ENCODE measurements at places on chromosomes 13 and 19.
A peak's percentile ranks its signal among the peaks of the same experiment; 100 is the strongest.

- DNase-seq, result no peak
These were observed 9.0 kb downstream of the GCDH start for GRCh38 chr19:12899891-12900518.

DNA sequence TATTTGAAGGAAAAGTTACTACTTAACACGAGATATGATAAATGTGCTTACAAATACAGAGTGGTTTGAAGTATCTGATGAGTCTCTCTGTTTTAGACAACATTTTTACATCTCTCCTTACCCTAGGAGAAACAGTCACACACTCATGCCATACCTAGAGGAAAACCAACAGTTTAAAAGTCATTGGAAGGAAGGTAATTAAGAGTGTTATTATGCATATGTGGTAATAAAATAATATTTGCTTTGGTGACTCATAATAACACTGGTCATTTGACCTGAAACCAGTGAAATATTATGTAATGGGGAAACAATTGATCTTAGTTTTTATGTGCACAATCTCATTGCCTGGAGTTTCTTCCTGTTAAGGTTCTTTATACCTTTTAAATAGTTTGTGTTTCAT lies 136.9 kb upstream of the SOX21 start:
- DNase-seq, result no peak

- no peak for DNase-seq
These were observed 2.4 kb downstream of the LENG9 start for GRCh38 chr19:54461210-54461609.

- DNase-seq, result peak; percentile 29
These were observed 114.8 kb downstream of the COL4A2 start for GRCh38 chr13:110421696-110422385.

DNA sequence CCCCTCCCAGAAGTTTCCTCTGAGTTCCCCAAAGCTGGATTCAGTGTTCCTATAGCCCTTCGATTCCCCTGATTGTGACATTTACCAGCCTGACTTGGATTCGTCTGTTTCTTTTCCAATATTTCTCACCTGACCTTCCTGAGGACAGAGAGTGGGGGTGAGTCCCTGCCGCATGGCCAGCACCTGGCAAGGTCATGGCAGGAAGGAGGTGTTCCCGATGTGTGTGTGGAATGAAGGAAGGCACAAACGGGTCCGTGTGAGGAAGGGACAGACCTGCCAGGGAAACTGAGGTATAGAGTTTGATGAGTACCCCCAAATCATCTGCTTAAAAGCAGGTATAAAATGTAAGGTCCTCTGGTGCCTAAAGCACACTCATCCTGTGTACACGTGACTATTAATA lies 3.3 kb downstream of the COL4A1 start:
- DNase-seq, result no peak

- DNase-seq, result no peak
These were observed at the start of gene B3GNT8 for GRCh38 chr19:41426952-41427646. TSS of gene B3GNT8 (minus strand) at chr19:41427374. CDS start at chr19:41426778, 596 bp downstream.

DNA sequence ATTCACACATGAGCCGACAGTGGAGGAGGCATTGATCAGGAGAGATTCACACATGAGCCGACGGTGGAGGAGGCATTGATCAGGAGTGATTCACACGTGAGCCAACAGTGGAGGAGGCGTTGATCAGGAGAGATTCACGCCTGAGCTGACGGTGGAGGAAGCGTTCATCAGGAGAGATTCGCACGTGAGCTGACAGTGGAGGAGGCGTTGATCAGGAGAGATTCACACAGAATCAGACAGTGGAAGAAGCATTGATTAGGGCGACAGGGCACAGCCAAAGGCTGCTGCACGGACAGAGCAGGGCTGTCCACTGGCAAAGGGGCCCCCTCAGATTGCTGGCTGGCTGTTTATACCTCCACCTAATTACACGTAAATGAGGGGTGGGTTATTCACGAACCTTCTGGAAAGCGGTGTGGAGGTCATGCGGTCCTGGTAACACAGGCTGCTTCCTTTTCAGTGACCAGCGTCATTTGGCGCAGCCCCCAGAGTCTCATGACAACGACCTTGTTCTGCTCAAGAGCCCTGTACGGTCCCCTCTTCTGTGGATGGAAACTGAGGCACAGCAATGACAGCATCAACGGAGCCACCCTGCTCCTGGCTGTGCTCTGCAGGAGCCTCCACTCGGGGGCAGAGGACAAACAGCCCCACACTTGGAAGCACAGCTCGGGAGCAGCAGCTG lies 50.6 kb upstream of the GAS6 start:
- DNase-seq, result no peak

DNA sequence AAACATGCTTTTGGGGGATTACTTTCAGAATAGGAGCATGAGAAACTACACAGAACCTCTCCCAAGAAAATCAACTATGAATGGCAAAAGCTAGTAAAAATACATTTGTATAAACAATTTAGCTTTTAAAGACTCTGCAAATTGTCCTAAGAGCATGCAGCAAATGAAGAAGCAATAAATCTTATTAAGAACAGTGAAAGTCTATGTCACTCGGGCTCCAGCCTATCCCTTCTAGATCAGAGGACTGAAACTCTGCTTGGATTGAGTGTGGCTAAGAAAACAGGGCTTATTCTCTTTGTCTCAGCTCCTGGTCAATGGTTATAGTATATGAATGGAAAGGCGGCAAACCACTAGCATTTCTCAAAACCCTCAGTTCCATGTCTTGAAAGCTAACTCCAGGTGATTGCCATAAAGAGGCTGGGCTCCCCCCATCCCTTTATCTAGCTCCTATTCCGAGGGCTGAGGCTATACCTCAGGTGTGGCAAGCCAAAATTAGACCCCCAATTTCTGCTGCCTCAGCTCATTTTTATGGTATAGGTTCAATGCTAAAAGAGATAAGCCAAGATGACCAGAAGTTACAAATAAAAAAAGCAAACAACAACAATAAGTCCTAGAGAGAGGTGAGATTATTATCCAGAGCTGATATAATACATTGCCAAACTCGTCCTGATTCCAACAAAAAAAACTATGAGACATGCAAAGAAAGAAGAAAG lies 953.2 kb downstream of the SLITRK6 start:
- DNase-seq, result no peak

GRCh38 chr13:112837371-112838037 lies 131.5 kb upstream of the MCF2L start:
- DNase-seq, result no peak

GRCh38 chr19:35908973-35909683 lies 1.0 kb upstream of the TYROBP start:
- DNase-seq, result no peak

DNA sequence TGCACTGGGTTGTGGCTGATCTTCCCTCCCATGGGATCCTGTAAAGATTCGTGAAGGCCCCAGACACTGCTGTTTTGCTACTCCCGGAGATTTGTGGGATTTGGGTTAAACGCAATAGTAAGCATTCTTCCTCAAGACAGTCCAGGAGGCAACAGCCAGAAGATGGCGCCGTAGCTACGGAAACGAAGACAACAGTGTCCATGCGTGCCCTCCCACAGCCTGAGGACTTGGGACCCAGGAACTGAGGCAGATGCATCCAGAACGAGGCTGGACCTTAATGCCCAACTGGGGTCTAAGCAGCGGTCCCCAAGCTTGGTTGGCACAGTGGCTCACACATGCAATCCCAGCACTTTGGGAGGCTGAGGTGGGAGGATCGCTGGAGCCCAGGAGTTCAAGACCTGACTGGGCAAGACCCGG lies 57.6 kb upstream of the ZNF507 start:
- peak; percentile 41 for DNase-seq

DNA sequence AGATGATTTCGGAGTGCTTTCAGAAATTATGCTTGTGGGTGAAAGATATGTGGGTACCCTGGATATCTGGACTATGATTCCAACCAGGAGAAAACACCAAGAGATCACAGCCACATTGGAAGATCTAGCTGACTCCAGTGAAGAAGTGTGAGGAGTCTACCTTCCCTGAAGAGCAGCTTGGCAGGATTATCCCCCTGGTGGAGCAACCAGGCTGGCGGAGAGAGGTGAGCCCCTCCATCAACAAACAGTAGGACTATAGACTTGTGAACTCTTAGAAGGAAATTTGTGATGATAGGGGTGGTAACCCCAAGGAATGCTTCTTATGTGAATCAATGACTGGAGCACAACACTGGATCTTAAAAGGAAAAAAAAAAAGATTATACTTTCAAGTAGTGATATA lies 47.8 kb upstream of the DIAPH3 start:
- no peak for DNase-seq

DNA sequence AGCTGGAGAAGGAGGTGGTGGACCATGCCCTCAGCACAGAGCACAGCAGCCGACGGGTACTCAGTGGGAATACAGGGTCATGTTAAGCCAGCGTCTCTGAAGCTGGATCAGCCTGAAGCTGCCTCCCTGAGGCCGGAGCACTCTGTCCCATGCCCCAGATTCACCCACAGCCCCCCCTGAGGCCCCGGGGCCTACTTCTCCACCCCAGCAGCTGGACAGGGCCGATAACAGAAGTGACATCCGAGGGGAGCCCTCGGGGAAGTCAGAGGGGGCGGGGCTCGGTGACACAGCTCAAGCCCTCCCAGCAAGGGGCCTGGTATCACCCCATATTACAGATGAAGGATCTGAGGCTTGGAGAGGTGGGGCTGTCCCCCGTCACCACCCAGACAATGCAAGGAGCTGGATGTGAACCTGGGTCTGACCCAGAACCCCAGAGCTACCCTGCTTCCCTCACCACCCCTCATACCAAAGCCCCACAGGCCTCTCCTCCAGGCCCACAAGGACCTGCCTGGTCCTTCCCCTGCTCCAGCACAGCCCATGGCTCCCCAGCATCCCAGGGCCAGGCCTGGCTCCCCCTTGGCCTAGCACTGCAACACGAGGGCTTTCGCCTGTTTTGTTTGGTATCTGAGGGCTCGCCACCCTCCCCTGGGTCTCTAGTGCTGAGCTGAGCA lies 5.7 kb downstream of the R3HDM4 start:
- DNase-seq, result no peak

GRCh38 chr13:101309014-101309619 lies 107.2 kb downstream of the NALCN start:
- no peak for DNase-seq

GRCh38 chr13:101127741-101128353 lies 288.5 kb downstream of the NALCN start:
- DNase-seq, result peak; percentile 40

Data from urothelium cell line (cell line).